Activated CD8-positive, alpha-beta memory T cell treated with anti-CD3 and anti-CD28 coated beads for 1 hour (primary cell): ENCODE measurements at places on chromosomes 12 and 14.

DNA sequence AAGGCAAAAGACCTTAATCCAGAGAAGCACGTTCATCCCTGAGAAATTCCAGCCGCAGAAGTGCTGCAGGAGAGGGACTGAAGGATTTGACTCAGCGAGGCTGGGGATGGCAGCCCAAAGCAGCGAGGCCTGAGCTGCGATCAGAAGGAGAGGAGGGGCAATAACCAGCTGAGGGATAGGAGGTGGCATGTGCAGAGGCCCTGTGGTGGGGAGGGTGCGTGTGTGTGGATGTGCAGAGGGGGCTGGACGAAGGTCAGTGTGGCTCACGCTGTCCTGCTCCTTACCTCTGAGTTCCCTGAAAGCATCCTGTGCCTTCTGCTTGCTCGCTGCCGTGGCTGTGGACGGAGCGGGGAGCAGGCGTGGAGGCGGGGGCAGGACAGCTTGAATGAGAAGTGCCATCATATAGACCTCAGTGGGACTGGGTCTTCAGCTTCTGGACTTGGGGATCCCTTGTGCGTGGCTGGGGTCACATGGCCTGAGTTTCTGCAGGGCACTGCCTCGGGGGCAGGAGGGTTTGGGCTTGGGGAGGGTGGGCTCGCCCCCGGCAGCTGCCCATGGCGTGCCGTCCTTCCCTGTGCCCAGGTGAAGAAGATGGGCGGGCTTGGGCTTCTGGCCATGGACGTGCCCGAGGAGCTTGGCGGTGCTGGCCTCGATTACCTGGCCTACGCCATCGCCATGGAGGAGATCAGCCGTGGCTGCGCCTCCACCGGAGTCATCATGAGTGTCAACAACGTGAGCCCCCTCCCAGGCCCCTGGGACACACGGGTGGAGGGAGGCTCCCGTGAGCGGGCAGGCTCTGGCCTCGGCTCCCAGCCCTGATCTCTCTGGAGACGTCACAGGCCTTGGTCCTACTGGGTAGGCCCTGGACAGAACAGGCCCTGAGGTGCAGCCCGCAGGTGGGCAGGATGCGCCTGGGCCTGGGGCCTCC lies 11.0 kb downstream of the ACADS start:
- DNase-seq = no peak

DNA sequence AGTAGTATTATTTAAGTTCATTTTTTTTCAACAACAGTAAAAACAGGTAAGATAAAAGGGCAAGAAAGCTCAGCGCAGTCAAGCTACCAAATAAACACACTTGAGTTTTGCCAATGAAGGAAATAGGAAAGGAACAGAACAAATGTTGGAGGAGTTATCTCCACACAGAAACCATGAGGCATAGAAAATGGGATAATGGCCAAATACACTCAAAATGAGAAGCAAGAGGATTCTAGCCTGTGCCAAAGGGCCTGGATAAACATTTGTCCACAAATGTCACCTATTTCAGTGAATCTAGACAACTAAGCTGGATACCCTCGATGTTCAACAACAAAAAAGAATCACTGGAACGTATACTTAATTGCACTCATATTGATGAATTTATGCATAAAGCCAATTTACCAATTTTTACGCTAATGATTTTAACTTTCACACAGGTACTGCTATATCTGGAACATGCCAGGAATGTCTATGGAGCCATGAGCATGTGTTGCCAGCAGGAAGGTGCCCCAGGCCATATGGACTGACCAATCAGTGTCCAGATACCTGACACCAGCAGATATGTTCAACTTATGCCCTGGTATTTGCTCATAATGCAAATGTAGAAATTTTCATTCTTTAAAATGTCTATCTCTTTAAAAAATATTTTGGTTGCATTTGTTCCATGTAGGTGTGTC lies 21.1 kb downstream of the ST8SIA1 start:
- no peak for DNase-seq

GRCh38 chr12:103956509-103957027 lies 9.1 kb upstream of the TDG start:
- no peak for DNase-seq

DNA sequence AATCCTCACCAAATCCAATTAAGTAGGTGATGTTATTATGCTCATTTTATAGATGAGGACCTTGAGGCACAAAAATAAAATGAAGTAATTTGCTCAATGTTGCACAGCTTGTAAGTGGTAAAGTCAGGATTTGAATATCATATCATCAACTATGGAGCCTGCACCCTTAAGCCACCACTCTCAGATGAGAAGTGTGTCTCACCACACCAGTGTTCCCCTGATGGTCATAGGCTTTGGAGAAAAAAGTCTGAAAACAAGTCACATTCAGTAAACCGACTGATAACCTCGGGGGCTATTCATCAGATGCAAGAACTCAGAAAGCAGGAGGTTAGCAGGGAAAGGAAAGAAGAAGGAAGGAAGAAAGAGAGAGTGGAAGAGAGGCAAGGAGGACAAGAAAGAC lies 2.8 kb downstream of the TSHR start:
- DNase-seq = no peak

DNA sequence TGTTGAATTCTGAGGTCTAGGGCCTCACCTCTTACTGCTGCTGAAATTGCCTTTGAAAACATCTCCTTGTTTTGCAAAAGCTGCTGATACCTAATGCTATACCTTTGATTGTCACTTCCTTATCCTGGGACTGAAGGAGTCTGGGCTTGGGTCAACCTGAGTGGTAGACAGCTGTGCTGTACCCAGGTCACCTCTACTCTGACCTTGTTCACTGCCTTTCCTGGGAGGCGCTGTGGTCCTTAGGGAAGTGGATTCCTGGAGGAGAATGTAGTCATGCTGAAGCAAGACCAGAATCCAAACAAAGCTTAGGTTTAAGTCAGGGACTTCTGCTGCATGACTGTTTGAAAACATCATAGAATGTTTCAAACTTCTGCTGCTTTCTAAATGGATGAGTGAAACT lies 191.4 kb downstream of the SNAPC1 start:
- no peak for DNase-seq

GRCh38 chr12:120659151-120659525 lies 18.7 kb downstream of the CABP1 start:
- DNase-seq = no peak

GRCh38 chr12:25495331-25496097 lies 57.6 kb downstream of the LMNTD1 start:
- DNase-seq = no peak

GRCh38 chr12:64528616-64529015 lies 76.7 kb downstream of the TBK1 start:
- DNase-seq = no peak

- DNase-seq = no peak
These were observed 55.5 kb downstream of the CDC42BPB start for GRCh38 chr14:103001651-103002396.

DNA sequence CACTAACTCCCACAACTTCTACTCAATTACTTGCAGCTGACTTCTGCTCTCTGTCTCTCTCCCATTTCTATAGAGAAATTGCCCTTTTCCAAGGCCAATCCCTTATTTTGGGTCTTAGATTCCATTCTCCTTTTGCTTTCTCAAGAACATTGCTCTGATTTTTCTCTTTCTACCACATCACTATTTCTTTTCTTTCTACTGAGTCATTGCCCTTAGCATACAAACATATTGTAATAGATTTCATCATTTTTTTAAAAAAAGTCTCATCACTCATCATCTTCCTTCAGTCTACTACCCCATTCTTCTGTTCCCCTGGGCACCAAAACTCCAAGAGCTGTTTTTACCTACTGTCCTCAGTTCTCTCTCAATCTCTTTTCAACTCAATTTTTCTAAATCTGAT lies 4.4 kb upstream of the KCNA1 start:
- no peak for DNase-seq

DNA sequence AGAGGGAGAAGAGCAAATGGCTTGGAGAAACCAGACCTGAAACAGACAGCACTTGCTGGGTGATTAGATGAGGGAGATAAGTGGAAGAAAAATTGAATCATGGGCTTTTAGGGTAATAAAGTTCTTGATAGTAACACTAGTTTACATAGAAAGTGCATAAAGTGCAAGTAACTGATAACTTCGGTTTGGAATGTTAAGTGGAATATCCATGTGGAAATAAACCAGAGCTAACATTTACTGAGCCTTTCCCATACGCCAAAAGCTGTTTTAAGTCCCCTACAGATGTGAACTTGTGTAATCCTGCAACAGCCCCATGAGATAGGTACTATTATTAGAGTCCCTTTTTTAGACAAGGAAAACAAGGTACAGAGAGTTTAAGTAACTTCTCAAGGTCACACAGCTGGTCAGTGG lies 77.1 kb upstream of the NUDT4 start:
- no peak for DNase-seq

- no peak for DNase-seq
These were observed 29.6 kb downstream of the EEA1 start for GRCh38 chr12:92899386-92900001.
